ENCODE measurements at places on chromosomes 16 and 17.

GRCh38 chr16:736936-737481 lies 3.8 kb downstream of the CIAO3 start:
- no peak for DNase-seq

GRCh38 chr16:72023962-72024361 lies 15.4 kb downstream of the DHODH start:
- no peak for DNase-seq

- DNase-seq = no peak
Observed at GRCh38 chr16:1001096-1001495, 19.5 kb downstream of the SOX8 start.

DNA sequence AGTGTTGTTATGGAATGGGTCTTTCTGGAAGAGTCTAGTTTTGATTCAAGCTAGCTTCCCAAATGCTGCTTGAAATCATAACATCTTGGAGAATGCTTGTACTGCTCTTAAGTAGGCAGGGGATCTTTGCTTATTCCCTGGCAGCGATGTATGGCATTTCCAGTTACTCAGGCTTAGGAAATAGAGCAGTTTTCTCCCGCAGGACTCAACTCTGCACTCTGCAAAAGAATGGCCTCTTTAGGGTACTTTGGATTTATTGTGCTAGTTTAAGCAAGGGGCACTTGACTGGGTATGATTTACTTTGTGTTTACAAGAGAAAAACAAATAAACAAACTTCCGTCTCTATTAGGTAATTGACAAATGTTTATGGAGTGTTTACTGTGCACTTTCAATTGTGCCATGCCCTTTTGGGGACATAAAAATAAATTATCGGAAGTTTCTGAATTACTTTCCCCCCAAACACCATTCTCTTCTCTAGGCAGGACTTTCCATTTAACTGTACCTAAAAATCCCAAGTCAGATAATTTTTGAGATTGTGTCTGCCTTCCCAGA lies 164.0 kb downstream of the MAP2K6 start:
- no peak for DNase-seq

DNA sequence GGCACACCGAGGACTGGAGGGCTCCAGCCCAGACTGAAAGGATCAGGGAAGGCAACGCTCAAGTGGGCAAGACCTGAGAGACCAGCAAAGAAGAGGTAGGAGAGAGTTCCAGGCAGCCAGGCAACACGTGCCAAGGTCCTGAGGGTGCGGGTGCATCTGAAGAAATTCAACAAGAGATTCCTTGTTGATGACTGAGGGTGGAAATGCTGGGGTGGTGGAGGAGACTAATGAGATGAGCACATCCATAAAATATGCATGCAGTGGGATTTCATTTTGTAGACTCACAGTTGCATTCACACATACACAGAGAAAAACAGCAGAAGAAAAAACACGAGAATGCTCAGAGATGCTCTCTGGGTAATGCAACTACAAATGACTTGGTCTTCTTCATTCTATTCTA lies 154.8 kb upstream of the FOXF1 start:
- DNase-seq = no peak

DNA sequence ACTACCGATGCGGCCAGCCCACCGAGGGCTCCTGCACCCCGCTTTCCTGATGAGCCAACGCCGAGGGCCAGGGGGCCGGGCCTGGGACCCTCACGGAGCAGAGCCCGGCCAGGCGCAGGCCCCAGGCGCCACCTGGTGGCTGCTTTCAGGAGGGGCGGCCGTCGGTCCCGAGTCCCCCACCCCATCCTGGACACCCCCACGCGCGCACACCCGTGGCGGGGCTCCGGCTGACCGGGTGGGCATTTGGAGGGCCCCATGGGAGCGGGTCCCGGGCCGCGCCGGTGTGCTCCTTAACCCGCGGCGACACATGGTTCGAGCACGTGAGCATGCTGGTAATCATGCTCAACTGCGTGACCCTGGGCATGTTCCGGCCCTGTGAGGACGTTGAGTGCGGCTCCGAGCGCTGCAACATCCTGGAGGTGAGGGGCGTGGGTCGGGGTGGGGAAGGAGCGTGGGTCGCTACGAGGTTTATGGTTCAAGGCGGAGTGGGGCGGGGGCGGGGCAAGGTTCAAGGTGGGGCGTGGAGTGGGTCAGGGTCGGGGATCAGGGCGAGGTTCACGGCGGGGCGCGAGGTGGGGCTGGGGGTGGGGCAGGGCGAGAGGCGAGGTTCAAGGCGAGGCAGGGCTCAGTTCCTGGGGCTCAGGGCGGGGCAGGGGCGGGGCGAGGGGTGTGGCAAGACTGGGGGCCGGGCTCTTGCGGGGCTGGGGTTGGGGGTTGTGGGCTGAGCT lies 30.2 kb downstream of the TPSG1 start:
- DNase-seq = no peak

- DNase-seq = no peak
Observed at GRCh38 chr17:11081342-11081741, 159.7 kb upstream of the SHISA6 start.

GRCh38 chr17:79026376-79027273 lies 2.7 kb downstream of the C1QTNF1 start:
- DNase-seq = no peak

Data from NCI-H1436 treated with DMSO at 0.1 percent for 48 hours (cell line).